CD4-positive, alpha-beta T cell treated with Interleukin-21 for 1 hour (primary cell): ENCODE measurements at places on chromosomes 6 and 20.

GRCh38 chr6:106886081-106886843 lies 88.3 kb downstream of the CD24 start:
- no peak for DNase-seq

DNA sequence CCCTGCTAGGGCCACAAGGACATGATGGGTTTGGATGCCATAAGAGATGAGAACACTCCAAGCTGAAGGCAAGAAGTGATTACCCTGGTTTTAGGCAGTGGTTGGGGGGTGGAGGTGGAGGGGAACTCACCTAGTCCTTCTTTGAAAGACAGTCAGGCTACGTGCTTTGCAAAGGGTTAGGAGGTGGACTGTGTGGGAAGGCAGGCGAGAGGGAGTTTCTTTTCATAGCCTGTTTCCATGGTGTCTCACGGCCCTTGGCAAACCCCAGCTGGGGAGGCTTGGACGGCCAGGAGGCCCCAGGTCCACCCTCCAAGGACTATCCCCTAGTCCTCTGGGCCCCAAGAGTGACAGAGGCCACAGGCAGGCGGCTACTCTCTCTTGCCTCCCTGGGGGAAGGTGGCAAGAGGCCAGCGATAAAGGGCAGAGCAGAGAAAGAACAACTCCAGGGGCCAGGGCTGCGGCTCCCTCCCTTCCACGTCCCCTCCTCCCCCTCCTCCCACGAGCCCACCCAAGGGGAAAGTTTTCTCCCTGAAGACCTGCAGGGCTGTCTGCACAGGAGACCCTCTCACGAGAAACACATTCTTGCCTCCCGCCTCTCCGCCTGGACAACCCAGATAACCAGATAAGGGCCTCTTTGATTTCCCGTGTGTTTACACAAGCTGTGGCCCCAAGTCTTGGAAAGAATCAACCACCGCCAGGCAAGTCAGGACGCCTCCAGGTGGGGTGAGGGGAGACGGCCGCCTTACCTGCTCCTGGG lies 74.4 kb downstream of the NOL4L start:
- DNase-seq: no peak

- no peak for DNase-seq
Measured at GRCh38 chr6:5316951-5317350, 55.6 kb downstream of the FARS2 start.

DNA sequence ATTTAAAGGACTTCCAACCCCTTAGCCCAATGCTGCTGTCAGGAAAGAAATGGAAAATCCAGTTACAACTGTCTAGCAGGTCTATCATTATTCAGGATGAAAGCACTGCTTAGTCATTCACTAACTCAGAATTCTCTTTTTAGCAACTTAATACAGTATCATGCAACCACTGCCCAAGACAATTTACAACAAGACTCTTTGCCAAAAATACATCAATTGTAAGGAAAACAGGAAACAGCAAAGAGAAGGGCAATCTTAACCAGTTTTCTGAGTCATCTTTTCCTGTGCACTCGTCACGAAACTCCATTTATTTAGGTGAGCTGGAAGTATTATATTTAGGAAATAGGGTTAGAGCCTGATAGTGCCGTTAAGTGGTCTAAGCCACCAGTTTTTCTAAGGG lies 1197.7 kb upstream of the CITED2 start:
- no peak for DNase-seq

DNA sequence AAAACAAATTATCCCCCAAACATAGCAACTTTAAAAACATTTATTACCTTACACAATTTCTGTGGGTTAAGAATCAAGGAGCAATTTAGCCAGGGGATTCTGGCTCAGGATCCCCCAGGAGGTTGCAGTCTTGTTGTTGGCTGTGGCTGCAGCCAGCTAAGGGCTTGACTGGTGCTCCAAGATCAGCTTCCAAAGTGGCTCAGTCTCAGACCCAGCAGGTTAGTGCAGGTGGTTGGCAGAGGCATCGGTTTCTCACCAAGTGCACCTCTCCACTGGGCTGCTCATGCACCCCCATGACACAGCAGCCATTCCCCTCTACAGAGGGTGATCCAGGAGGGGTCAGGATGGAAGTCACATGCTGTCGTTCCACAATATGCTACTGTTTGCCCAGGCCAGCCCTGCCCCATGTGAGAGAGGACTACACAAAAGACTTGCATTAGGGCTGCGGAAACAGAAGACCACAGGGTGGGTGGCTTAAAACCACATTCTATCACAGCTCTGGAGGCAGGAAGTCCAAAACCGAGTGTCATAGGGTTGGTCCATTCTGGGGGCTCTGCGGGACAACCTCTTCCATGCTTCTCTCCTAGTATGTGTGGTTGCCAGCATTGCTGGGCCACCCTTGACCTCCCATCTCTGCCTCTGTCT lies 125.8 kb downstream of the C6orf118 start:
- DNase-seq: no peak

DNA sequence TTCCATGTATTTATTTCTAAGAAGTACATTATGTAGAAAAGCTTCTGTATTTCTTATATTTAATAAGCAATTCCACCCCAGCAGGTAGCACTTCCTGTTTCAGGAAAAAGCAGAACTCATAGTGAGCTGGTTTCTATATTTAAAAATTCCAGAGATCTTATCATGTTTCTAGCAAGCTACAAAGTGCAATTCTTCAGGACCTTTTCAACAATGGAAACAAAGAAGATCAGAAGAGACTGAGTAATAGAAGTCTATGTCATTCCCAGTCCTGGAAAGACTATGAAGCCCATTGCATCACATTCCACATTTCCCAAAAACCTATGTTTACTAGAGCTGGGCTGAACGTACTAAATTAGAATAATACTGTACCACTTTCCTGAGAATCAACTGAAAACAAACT lies 302.6 kb upstream of the NRSN1 start:
- DNase-seq: no peak

- no peak for DNase-seq
Measured at GRCh38 chr6:124123617-124124209, 320.0 kb downstream of the NKAIN2 start.

DNA sequence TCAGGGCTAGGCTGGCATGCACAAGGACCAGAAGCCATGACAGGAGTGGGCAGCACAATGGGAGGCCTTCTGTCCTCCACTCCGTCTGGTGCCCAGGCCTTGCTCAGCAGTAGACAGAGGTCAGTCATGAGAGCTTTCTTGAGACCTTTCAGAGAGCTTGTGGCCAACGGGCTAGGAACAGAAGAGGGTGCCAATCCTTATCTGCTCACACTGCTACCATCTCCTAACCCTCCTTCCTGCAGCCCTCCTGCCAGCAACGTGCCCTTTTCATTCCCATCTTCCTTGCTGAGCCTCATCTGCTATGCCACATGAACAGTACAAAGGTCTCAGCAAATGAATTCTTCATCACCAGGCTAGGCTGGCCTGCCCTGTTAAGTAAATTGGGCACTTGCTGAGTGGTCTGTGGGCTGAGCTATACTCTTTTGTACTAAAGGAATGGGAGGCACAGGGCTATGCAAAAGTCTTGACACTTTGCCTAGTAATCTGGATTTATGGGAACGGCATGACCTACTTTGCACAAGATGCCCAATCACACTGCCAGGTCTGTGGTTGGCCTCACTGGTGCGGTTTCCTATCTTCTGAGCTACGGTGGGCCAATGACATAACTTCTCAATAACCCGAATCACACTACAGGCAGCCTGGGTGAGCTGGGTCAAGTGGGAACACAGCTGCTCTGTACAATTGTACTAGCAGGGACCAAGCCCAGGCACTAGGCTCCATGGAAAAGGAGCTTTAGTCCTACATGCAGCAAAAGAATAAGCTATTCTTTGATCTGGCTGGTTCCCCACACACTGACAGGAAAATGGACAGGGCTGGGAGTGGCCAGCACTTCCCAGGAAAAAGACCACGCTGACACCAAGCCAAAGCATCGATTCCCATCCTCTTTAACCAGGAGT lies 47.8 kb downstream of the ELOVL5 start:
- DNase-seq: peak; percentile 65

DNA sequence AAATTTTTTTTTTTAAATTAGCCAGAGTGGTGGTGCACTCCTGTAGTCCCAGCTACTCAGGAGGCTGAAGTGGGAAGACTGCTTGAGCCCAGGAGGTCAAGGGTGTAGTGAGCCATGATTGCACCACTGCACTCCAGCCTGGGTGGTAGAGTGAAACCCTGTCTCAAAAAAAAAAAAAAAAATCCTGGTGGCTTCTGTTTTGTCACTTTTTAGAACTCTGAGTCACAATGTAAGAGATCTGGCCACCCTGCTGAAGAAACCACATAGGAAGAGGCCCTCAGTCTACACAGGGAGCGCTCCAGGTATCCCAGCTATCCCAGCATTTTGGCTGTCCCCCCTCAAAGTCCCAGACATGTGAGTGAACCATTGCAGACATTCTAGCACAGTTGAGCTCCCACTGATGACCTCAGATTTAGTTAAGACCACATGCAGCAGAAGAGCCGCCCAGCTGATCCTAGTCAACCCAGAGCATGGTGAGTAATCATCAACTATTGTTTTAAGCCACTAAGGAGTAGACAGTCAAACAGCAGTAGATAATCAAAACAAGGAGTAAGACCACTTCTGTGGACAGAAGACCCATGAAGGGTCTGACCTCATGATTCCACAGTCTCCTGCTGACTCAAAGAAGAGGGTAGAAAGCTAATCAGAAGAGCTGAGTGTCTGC lies 12.7 kb upstream of the ARFGEF2 start:
- DNase-seq: no peak

- no peak for DNase-seq
Measured at GRCh38 chr20:25230166-25230831, 17.6 kb upstream of the PYGB start.

GRCh38 chr6:134161041-134161440 lies 108.6 kb upstream of the SLC2A12 start:
- DNase-seq: no peak

- DNase-seq: no peak
Measured at GRCh38 chr6:162271922-162272321, 455.6 kb downstream of the PRKN start.

- no peak for DNase-seq
Measured at GRCh38 chr6:6816716-6817115, 228.2 kb downstream of the LY86 start.

GRCh38 chr6:35048031-35048613 lies 93.0 kb downstream of the TCP11 start:
- no peak for DNase-seq

- DNase-seq: no peak
Measured at GRCh38 chr6:128474481-128474880, 45.9 kb downstream of the PTPRK start.

DNA sequence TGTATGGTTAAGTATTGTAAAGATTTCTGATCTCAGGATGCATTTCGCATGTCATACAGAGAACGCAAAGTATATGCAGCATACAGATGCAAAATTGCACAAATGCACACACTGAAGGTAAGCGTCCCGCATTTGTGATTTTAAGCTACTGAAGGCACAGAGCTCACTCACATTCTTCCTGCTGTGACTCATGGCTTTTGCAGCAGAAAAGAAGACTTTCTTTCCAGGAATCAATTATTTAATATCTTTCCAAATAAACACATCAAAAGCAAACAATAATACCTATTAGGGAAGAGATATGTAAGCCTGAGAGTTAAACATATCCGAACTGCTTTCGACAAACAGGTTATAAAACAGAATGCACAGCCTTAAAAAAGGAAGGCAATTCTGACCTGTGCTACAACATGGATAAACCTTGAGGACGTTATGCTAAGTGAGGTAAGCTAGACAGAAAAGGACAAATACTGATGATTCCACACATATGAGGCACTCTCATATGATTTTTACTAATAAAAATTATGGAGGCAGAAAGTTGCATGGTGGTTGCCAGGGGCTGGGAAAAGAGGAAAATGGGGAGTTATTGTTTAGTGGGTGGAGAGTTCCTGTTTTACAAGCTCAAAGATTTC lies 109.0 kb downstream of the TFAP2A start:
- DNase-seq: no peak

- no peak for DNase-seq
Measured at GRCh38 chr6:63537201-63537958, 34.9 kb upstream of the LOC128125822 start.

GRCh38 chr6:65642776-65643175 lies 64.2 kb downstream of the EYS start:
- DNase-seq: no peak

DNA sequence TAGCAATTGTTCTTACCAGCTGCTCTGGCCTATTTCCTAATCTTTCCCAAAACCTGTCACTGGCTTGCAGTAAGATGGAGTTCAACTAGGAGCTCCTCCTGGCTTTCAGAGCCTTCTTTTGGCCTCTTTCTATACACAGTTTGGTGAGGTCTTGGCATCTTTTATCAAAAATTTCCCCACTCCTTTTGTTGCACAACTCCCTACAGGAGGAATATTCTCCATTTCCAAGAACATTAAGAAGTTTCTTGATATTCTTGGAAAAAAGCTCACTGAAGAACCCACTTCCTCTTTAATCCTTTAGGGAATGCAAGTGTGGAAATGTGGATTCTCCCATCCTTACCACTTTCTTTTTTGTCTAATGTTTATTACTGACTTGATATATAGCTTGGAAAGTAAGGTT lies 171.3 kb upstream of the KCNK16 start:
- no peak for DNase-seq

- no peak for DNase-seq
Measured at GRCh38 chr6:19995575-19996257, 158.5 kb downstream of the ID4 start.

DNA sequence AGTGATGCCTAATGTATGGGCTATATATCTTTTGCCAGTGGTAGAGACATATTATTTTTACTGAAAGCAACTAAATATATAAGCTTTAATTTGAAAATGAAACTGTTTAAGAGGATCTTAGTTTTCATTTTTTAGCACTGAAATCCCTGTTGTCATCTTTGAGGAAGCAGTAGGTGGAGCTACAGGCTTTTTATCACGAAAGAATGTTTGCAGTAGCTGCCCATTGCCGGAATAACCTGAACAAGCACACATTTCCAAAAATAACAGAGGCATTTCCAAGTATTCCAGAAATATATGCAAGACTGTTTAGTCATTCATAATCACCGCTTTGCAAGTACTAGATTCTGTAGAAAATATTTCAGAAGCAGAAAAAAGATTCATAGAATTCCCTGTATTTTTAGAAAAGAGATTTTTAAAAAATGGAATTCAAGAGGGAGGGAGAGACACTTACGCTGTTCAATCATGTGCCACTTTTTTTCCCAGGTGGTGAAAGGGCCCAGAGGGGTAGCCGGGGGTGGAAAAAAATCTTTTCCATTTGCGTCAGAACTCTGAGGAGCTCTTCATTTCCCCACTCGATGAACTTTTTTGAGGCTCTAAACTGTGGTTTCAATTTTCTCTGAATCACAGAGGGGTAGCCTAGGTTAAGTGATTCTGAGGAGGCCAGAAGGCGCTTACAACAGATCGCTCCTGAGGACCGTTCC lies 142.5 kb upstream of the FERMT1 start:
- no peak for DNase-seq

GRCh38 chr6:157099912-157100593 lies 223.3 kb downstream of the TMEM242 start:
- peak; percentile 69 for DNase-seq
